ENCODE measurements at places on chromosomes 1 and 21.

GRCh38 chr1:214236477-214236876 lies 44.5 kb upstream of the SMYD2 start:
- DNase-seq: no peak

- DNase-seq: no peak
Observed at GRCh38 chr1:8571200-8571984, 246.0 kb downstream of the RERE start.

GRCh38 chr1:89686520-89686919 lies 53.6 kb downstream of the LRRC8C start:
- DNase-seq: no peak

DNA sequence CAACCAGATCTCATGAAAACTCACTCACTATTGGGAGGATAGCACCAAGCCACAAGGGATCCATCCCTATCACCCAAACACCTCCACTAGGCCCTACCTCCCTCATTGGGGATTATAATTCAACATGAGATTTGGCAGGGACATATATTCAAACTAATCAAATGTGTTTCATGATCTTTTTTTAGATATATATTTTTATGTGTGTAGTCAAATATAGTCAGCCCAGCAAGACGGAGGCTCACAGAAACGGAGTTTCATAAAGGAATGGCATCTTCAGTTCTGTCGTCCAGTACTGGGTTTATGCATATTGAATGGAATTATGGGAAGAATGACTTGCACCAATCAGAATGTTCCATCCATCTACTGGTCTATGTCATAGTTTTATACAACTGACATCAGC lies 343.3 kb upstream of the KAZN start:
- no peak for DNase-seq

DNA sequence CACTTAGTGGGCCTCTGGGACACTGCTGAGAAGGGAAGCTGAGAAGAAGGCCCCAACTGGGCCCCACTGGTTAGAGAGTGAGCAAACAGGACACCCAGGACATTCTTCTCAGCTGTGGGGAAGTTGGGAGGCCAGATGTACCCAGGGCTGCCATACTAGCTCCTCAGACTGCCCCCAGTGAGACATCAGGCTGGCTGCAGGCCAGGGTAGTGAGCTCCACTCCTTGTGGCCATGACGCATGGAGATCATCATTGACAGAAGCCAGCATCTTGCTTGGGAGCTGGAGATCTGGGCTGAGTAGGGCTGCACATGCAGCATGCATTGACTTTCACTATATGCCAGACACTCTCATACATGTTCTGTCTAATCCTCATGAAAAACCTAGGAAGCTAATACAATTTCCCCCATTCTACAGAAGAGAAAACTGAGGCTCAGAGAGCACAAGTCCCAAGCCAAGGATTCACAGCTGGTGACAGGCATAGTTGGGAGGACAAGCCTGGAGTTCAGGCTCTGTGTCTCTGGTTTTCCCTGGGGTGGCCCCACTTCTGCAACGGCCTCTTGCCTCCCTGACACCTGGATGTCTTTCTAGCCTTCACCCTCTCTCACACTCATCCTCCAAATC lies 24.1 kb upstream of the MYCL start:
- DNase-seq: no peak

DNA sequence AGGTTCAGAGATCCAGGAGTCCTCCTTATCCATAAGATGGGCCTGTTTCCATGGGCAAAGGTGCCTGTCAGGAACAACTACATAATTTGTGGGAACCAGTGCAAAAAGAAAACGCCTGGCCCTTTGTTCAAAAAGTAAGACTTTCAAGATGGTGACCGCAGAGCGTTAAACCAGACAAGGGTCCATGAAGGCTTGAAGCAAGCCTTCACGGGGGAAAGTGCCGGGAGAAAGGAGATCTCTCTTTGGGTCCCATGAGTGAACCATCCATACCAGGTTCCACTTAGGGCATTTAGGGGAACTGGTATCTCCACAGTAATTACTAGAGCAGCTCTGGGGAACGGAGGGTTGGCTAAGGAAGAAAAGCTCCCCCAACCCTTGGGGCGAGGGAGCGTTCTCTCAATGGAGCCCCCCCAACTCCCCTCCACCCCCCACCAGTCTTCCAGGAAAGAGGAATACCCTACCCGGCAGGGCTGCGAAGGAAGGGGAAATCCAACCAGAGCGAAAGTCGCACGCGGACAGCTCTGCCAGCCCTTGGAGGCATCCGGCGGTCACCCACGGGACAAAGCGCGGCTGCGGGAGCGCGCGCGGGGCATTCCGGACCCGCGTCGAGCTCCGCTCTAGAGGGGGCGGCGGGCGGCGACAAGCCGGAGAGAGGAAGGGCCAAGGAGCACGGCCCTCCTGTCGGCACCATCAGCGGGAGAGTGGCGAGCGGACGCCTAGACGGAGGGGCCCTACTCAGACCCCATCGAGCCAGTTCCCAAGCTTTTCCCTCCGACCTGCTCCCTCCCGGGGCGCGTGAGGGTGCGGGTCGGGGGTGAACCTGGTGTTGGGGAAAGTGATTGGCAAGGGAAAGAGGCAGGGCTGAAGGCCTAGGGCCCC lies 687 bp upstream of the RASSF5 start:
- DNase-seq: no peak

- no peak for DNase-seq
Observed at GRCh38 chr1:116133696-116134475, 22.7 kb downstream of the MAB21L3 start.

DNA sequence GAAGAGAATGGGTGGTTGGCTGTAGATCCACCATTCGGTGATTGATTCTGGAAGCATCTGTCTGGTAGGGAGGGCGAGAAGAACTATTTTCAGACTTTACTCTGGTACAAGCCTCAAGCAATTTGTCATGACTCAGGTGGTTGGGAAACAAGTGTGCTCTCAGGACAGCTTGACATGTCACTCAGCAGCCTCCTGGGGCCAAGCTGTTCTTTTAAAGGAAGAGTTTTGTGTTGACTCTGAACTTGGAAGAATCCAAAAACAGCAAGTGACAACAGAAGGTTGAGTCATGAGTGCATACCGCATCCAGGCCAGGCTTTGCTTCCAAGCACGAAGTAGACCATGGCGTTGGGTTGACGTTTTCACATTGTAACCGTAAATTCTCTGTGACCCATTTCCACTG lies 65.9 kb downstream of the CLIC6 start:
- no peak for DNase-seq

DNA sequence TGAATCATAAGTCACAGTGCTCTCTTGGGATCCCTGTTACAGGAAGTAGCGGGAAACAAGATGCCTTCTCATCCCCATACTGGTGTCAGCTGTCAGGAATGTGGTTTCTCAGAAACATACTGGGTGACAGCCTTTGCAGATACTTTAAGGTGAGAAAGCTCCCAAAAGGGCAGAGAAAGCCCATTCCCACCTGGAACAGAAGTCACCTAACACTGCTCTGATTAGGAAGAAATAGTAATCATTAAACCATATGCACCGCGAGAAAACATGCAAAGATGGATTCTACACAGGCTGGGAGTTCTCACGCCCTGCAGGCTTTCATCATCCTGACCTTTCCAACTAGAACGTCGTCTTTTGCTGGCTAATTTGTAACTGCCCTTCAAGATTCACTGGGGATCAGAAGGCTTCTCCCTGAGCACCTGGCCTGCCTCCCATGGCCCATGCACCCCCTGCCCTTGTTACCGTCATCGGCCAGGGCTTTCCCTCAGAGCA lies 46.2 kb upstream of the SLC44A3 start:
- DNase-seq: no peak

DNA sequence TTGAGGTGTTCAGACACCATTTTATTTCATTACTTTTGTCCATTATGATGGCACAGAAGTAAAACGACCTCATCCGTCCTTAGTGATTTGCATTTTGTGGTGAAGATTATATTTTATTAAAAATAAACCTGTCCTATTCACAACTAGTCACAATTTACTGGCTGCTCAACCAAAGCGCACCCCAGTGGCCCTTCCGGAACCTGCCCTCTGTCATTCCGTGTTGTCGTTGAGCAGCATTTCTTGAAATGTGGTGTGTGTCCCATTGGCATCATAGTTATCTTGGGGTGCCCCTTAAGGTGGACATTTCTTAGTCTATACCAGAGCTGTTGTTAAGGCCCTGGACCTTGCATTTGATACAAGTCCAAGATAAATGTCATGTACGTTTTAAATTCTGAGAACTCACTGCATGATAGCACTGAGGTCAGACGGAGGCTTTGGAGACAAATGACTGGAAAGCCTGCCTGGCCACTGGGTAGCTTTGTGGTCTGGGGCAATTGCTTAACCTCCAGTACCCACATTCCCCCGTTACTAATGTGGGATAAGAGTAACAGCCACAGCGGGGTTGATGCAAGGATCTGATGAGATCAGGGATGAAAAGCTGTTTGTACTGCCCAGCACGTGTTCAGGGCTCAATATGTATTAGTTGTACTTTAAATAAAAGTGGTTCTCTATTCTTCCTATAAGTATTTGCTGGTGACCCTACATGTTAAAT lies 36.2 kb downstream of the BACH1 start:
- no peak for DNase-seq

GRCh38 chr1:10869933-10870332 lies 73.5 kb upstream of the CASZ1 start:
- DNase-seq: no peak

DNA sequence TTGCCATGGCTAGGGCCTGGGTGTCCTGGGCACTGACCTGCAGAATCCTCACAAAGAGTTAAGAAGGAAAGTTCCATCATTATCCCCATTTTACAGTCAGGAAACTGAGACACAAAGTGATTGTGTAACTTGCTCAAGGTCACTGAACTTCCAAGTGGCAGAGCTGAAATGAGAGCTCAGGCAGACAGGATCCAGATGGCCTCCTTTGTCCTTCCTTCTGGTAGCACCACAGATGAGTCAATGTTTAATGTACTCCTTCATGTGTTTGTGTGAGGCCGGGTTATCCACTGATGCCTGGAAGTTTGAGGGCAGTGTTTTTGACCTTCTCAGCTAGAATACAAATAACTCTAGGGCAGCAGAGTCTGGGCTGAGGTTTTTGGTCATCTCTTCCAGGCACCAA lies 207.0 kb downstream of the TNR start:
- DNase-seq: no peak

DNA sequence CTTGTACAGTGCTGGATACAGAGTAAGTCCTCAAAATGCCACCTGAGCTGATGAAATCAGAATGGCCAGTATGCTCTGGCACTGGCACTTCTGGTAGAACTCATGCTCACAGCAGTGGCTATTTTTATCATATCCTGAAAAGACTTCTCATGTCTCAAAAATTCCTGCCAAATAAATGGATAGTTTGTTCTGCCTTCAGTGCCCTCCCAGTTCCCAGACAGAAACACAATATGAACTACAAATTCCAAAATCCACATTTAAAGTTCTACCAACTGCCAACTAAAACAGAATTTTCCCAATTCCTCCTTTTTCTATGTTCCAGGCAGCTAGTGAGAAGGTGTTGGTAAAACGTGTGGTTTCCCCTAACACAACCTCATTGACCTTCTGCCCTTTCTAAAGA lies 51.4 kb upstream of the RGS1 start:
- no peak for DNase-seq

DNA sequence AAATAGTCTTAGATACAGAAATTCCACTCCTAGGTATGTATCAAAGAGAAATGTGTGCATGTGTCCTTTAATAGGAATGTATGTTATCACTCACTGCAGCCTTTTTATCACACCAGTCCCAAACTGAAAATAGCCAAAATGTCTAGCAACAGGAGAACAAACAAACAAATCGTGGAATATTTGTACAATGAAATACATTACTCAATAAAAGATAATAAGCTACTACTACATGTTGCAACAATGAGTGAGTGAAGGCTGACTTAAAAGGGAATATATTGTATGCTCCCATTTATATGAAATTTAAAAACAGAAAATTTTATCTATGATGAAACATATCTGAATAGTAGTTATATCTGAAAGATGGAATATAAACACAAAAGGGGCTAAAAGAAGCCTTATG lies 212.1 kb upstream of the PLD5 start:
- no peak for DNase-seq

DNA sequence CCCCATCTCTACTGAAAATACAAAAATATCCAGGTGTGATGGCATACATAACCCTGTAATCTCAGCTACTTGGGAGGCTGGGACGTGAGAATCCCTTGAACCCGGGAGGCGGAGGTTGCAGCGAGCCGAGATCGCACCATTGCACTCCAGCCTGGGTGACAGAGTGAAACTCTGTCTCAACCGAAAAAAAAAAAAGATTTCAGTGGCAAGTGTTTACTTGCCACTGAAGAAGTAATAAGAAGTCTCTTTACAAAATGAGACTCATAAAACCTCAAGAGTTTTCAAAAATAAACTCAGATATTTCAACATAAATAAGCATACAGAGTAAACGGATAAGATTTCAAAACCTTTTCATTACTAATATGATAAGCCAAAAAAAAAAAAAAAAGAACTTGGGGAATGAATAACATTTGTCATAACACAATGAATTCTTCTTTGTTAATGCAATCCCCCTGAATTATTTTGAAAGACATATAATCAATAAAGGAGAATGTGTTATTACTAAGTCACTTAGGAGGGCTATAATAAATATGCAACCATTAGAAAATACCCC lies 34.2 kb upstream of the EXO1 start:
- no peak for DNase-seq

- no peak for DNase-seq
Observed at GRCh38 chr1:35064265-35064664, 14.9 kb upstream of the ZMYM1 start.

- DNase-seq: no peak
Observed at GRCh38 chr1:211340622-211341507, 14.2 kb downstream of the TRAF5 start.

DNA sequence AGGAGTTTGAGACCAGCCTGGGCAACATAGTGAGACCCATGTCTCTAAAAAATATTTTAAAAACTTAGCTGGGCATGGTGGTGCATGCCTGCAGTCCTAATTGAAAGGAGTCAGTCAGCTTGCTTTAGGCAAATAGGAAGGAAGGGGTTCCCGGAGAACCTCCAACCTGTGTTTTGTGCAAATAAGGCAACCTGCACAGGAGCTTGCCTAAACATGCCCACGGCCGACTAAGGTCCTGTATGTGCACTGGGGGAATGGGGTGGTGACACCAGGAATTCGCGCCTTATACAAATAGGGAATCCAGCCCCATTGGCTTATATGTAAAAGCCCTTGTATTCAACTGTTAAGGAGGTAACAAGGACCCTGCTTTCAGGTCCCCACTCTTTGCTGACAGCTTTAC lies 429.2 kb upstream of the ZP4 start:
- no peak for DNase-seq

GRCh38 chr1:227899141-227899819 lies 48.5 kb downstream of the WNT9A start:
- peak; percentile 18 for DNase-seq

DNA sequence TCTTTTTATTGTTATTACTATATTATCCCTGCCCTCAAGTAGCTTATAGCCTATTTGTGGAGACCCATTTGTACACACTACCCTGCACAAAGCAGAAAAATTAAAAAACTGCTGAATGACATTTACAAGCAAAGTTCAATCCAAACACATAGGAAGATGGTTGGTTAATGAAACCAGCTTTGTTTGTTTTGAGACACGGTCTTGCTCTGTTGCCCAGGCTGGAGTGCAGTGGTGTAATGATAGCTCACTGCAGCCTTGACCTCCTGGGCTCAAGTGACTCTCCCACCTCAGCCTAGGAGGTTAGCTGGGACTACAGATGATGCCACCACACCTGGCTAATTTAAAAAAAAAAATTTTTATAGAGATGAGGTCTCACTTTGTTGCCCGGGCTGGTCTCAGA lies 31.6 kb downstream of the TGFB2 start:
- no peak for DNase-seq

- peak; percentile 7 for DNase-seq
Observed at GRCh38 chr1:53550201-53550741, 91.1 kb downstream of the DMRTB1 start.

- DNase-seq: peak; percentile 39
Observed at GRCh38 chr1:9009438-9010370, 16.5 kb downstream of the SLC2A7 start.

GRCh38 chr1:91537987-91538304 lies 37.3 kb downstream of the CDC7 start:
- DNase-seq: no peak
